ENCODE measurements at places on chromosomes 5 and 9.

- DNase-seq: no peak
Measured at GRCh38 chr5:62231576-62231975, 74.4 kb upstream of the KIF2A start.

DNA sequence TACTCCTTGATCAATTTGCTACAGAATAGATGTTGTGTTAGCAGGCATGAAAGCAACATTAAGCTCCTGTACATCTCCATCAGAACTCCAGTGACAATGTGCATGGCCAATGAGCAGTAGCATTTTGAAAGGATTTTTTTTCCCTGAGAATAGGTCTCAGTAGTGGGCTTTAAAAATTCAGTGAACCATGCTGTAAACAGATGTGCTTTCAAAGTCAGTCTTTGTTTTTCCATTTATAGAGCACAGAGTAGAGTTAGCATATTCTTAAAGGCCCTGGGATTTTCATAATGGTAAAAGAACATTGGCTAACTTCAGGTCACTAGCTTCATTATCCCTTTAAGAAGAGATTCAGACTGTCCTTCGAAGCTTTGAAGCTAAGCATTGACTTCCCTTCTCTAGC is 150.8 kb downstream of the VPS13A start:
- DNase-seq: no peak

GRCh38 chr5:126376443-126376842 is 46.8 kb upstream of the GRAMD2B start:
- DNase-seq: no peak

DNA sequence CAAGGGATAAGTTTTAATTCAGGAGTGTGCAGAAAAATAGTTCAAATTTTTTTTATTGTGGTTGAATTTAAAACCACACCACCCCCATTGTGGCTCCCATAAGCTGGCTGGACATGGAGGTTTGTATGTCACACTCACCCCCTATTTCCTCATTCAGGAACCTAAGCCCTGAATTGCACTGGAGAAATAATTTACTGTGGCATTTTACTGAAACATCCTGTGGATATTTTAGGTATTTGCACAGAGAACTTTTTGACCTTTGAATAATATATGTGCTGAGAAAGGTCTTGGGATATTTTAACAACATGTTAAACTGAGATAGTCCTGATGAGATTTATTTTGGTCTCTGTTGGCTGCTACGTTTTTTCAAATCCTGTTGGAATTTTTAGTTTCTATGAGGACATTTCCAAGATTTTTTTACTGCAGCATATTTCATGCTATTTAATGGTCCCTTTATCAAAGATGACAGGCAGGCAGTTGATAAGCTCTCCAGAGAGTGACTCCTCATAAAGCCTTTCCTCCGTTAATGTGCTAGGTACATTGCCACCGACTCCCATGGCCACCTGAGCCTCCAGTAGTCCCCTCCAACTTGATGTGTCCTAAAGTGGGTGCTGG is 51.2 kb upstream of the PALM2AKAP2 start:
- no peak for DNase-seq

- no peak for DNase-seq
Measured at GRCh38 chr5:160770718-160771117, 81.3 kb downstream of the ATP10B start.

DNA sequence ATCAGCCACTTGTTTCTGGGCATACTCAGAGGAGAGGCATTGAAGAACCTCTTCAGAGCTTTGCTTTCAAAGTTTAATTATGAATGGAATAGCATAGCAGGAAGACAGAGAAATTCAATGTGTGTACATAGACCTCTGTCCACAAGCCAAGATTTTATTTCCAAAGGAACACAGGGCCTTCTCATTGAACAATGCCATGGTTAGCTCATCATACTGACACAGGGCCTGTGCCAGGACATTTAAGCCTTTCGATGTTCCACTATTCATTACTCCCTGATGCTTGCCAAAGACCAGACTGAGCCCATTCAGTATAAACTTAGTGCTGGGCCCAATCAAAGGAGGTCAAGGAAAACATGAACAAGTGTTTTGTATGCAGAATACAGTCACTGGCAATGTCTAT is 280.8 kb downstream of the FBXL17 start:
- DNase-seq: peak; percentile 31

Measured in cardiac fibroblast (primary cell).